ENCODE measurements at places on chromosomes 6 and 20.
A peak's percentile ranks its signal among the peaks of the same experiment; 100 is the strongest.

- no peaks in the 10 kb centered on the region for H3K36me3 ChIP-seq
- H3K4me3 ChIP-seq = no peak overlapping the region
- no peaks in the 10 kb centered on the region for H3K27me3 ChIP-seq
- H3K27ac ChIP-seq = no peak overlapping the region
- H3K4me1 ChIP-seq = no peaks in the 10 kb centered on the region
Observed at GRCh38 chr6:162921062-162921461, 193.3 kb downstream of the PACRG start.

DNA sequence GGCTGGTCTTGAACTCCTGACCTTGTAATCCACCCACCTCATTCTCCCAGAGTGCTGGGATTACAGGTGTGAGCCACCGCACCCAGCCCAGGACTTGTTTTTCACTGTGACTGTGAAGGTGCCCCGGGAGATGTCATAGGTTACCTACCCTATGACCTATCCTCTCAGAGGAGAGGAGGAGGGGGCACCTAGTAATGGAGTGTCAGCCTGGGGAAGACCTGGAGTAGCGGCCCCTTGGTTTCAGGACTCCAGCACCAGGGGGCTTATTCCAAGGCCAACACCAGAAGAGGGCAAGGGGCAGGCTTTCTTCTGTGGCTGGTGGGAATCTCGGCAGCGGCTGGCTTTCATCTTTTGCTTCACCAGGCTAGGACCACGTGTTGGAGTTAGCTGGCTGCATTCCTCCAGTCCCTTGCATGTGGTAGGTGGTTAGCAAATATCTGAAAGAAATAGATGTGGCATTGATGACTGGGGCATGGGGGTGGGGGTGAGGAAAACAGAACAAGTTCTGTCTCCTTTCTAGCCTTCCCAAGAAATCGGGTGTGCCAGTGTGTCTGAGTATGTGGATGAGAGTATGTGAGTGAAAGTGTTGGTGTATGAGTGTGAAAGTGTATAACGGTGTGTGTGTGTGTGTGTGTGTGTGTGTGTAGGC is 7.9 kb upstream of the ITPR3 start:
- H3K36me3 ChIP-seq = no peaks in the 10 kb centered on the region
- H3K27me3 ChIP-seq = no peaks in the 10 kb centered on the region
- H3K4me3 ChIP-seq = no peak overlapping the region
- peaks cover 34% of the 10 kb centered on the region for H3K4me1 ChIP-seq

- no peak overlapping the region for H3K27ac ChIP-seq
- DNase-seq = no peak
- H3K27me3 ChIP-seq = no peaks in the 10 kb centered on the region
Observed at GRCh38 chr6:24614043-24614420, 32.0 kb downstream of the KIAA0319 start.

DNA sequence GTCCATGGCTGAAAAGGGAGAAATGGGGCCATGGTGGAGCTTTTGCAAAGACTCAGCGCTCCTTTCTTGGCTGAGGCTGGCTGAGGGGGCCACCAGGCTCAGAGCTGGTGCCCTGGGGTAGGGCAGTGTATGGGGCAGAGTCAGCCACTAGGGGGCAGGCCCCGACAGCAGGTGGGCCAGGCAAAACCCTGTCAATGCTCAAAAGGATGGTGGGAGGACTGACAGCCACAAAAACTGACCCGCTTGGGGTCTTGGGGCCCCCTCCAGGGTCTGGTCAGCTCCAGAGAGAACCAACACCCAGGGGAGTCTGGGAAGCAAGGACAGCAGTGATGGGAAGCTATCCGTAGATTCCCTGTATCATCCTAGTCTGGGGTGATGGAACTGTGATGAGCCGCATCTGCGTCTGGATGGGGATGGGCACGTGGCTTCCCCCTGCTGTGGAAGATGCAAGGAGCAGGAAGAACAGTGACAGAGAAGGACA is 306.9 kb downstream of the DHX35 start:
- no peaks in the 10 kb centered on the region for H3K4me1 ChIP-seq
- no peaks in the 10 kb centered on the region for H3K36me3 ChIP-seq
- no peak overlapping the region for H3K27ac ChIP-seq
- peak; percentile 20 for DNase-seq

GRCh38 chr20:2619961-2620595 is 32.4 kb upstream of the NOP56 start:
- peaks cover 10% of the 10 kb centered on the region for H3K27me3 ChIP-seq
- no peaks in the 10 kb centered on the region for H3K4me1 ChIP-seq
- H3K4me3 ChIP-seq = no peak overlapping the region
- no peaks in the 10 kb centered on the region for H3K36me3 ChIP-seq
- H3K27ac ChIP-seq = no peak overlapping the region

- peaks cover 3% of the 10 kb centered on the region for H3K27me3 ChIP-seq
- no peaks in the 10 kb centered on the region for H3K36me3 ChIP-seq
- DNase-seq = peak; percentile 45
- H3K4me3 ChIP-seq = no peak overlapping the region
Observed at GRCh38 chr20:16821211-16822089, 73.3 kb downstream of the OTOR start.

DNA sequence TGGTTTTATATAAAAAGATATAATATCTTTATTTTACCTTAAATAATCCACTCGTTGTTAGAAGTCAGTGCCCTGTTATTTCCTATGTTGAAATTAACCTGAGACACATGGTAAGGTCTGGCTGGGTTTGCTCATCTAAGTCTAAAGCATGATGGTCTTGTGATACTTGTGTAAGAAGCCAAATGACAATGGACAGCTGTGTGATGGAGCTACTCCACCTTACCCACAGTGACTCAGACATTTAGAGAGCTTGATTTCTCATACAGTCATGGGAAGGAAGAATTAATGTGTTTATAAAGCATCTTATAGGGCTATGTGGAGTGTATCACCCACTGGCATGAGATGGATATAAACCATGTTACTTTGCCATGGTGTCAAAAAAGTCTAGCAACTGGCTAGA is 11.7 kb downstream of the CTCFL start:
- H3K27ac ChIP-seq = no peak overlapping the region
- no peak overlapping the region for H3K4me3 ChIP-seq
- no peaks in the 10 kb centered on the region for H3K4me1 ChIP-seq
- DNase-seq = no peak
- no peaks in the 10 kb centered on the region for H3K27me3 ChIP-seq
- H3K36me3 ChIP-seq = no peaks in the 10 kb centered on the region

- H3K27me3 ChIP-seq = no peaks in the 10 kb centered on the region
- no peak for DNase-seq
- no peak overlapping the region for H3K27ac ChIP-seq
- H3K4me3 ChIP-seq = no peak overlapping the region
- H3K4me1 ChIP-seq = no peaks in the 10 kb centered on the region
Observed at GRCh38 chr6:140203661-140204147, 829.3 kb upstream of the CITED2 start.

DNA sequence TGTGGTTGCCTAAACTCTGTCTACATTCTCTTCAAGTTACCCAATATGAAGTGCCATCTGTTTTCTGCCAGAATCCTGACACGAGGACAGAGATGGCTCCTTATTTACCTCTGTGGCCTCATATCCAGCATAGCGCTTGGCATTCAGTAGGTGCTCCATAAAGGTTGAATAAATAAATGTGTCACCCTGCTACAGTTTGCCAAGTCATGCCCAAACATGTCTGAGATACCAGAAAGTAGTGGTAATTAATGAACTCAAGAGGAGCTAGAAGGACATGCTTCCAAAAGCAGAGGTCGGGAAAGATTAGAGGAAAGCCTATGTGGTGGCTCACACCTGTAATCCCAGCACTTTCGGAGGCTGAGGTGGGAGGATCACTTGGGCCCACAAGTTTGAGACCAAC is 30.9 kb upstream of the E2F3 start:
- peaks cover 4% of the 10 kb centered on the region for H3K27me3 ChIP-seq
- no peaks in the 10 kb centered on the region for H3K36me3 ChIP-seq
- no peak overlapping the region for H3K27ac ChIP-seq
- H3K4me1 ChIP-seq = no peaks in the 10 kb centered on the region

DNA sequence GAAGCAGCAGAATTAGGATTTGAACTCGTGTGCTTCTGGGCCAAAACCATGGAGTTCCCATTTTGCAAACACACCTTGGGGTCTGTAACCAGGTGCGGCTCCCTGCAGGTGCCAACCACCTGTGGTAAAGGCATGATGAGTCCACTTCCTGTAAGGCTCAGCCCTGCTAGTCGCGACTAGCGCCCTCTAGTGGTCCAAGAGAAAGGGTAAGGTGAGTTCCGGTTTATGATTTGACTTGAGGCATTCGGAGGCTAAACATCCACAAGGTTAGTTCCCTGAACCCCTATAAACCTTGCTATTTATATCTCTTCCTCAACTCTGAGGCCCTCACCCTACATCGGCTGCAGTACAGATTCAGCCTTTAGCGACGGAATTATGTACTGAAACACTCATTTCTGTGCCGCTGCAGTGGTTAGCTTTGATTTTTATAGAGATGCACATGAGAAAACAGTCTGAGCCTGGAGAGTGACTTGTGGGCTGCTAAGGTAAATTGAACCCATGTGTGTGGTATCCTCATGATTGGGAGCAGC is 173.4 kb downstream of the PLCB1 start:
- DNase-seq = no peak
- H3K4me1 ChIP-seq = no peaks in the 10 kb centered on the region
- H3K27ac ChIP-seq = no peak overlapping the region
- no peaks in the 10 kb centered on the region for H3K36me3 ChIP-seq
- no peak overlapping the region for H3K4me3 ChIP-seq

DNA sequence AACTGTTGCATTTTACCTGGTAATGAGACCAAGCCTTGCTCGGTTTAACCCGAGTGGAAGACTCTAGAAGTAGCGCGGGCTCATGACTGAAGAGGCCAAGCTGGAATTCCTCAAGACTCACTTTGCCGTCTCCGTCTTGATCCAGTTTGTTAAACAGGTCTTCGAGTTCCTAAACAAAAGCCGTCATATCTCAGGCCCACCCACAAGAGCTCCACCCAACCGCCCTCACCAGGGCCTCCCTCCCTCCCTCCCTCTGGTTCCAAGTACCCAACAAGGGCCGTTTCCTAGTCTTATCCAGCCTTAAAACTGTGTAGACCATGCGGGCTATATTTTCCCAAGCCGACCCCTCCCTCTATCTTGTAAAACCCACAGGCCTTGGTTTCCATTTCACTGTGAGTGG is 81.4 kb downstream of the NINL start:
- H3K27ac ChIP-seq = no peak overlapping the region
- H3K27me3 ChIP-seq = no peaks in the 10 kb centered on the region
- H3K4me3 ChIP-seq = no peak overlapping the region
- no peak for DNase-seq
- H3K36me3 ChIP-seq = peaks cover 2% of the 10 kb centered on the region

GRCh38 chr6:148530976-148531375 is 188.3 kb downstream of the SASH1 start:
- H3K27me3 ChIP-seq = no peaks in the 10 kb centered on the region
- DNase-seq = no peak
- no peaks in the 10 kb centered on the region for H3K36me3 ChIP-seq
- H3K4me3 ChIP-seq = no peak overlapping the region
- H3K27ac ChIP-seq = no peak overlapping the region

DNA sequence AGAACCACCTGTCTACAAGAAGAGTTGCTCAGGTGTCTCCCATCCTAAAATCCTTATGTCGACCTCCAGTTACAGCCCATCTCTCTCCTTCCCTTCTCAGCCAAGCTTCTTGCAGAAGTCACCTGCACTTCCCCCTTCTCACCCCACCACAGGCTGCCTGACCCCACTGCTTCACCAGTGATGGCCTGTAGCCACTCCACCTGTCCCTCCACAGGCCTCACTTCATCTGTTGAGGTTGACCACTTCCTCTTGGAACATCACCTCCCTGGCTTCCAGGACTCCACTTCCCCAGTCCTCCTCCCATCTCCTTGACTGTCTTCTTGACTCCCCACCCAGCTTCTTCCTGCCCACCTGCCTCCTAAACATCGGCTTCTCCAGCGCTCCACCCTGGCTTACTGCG is 25.4 kb downstream of the MRPL14 start:
- no peak for DNase-seq
- no peaks in the 10 kb centered on the region for H3K36me3 ChIP-seq
- no peaks in the 10 kb centered on the region for H3K4me1 ChIP-seq
- no peaks in the 10 kb centered on the region for H3K27me3 ChIP-seq
- H3K4me3 ChIP-seq = no peak overlapping the region

DNA sequence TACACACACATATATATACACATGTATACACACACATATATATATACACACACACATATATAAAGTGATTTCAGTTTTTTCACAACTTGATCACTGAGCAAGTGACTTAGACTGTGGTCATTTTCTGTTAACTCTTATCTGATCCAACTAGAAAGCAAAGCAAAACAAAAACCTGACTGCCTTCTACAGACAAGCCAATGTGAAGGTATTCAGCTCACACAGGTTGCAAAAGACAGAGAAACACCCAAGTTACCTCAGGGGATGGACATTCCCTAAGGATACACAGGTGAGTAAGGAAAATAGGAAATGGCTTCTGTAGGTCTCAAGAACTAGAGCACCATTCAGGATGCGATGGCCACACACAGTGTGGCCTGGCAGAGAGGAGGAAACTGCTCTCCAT is 58.4 kb upstream of the IER3 start:
- no peak for DNase-seq
- H3K4me1 ChIP-seq = peaks cover 2% of the 10 kb centered on the region
- no peaks in the 10 kb centered on the region for H3K36me3 ChIP-seq

- no peak for DNase-seq
- H3K27me3 ChIP-seq = no peaks in the 10 kb centered on the region
- no peaks in the 10 kb centered on the region for H3K4me1 ChIP-seq
- H3K27ac ChIP-seq = no peak overlapping the region
- no peak overlapping the region for H3K4me3 ChIP-seq
Observed at GRCh38 chr6:50091641-50092040, 41.9 kb upstream of the DEFB112 start.

DNA sequence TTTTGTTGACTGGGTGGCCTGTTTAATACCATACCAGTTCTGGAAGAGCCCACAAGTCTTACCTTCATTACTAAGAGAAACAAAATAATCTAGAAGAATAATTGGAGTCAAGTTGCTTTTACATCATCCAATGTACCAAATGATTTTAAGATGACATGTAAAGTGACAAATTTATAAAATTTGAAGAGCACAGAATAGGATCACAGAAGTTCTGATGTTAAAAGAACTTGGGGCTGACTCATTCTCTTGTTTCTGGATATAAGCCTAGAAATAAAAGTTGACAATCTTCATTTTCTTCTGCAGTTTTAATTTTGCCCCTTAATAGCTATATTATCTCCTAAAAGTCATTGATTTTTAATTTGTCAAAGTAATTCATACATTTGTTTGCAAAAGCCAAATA is 317.5 kb upstream of the MARCKS start:
- no peaks in the 10 kb centered on the region for H3K36me3 ChIP-seq
- no peaks in the 10 kb centered on the region for H3K4me1 ChIP-seq
- H3K27ac ChIP-seq = no peak overlapping the region

- H3K27me3 ChIP-seq = peaks cover 13% of the 10 kb centered on the region
- H3K4me3 ChIP-seq = no peak overlapping the region
- no peak overlapping the region for H3K27ac ChIP-seq
- DNase-seq = no peak
- H3K36me3 ChIP-seq = no peaks in the 10 kb centered on the region
- peaks cover 10% of the 10 kb centered on the region for H3K4me1 ChIP-seq
Observed at GRCh38 chr6:166775923-166776220, 148.8 kb upstream of the RPS6KA2 start.

GRCh38 chr6:168968228-168968627 is 285.4 kb downstream of the THBS2 start:
- no peaks in the 10 kb centered on the region for H3K36me3 ChIP-seq
- no peaks in the 10 kb centered on the region for H3K27me3 ChIP-seq
- no peak overlapping the region for H3K4me3 ChIP-seq

- no peaks in the 10 kb centered on the region for H3K36me3 ChIP-seq
- H3K4me3 ChIP-seq = no peak overlapping the region
- peaks cover 42% of the 10 kb centered on the region for H3K4me1 ChIP-seq
- no peak overlapping the region for H3K27ac ChIP-seq
- DNase-seq = no peak
Observed at GRCh38 chr20:63736893-63737694, 630 bp downstream of the LIME1 start.
